ENCODE measurements at places on chromosomes 2 and 18.

GRCh38 chr2:70161069-70161534 lies 29.7 kb downstream of the C2orf42 start:
- DNase-seq, result no peak

GRCh38 chr18:51188024-51188701 lies 9.3 kb downstream of the MEX3C start:
- DNase-seq, result no peak

DNA sequence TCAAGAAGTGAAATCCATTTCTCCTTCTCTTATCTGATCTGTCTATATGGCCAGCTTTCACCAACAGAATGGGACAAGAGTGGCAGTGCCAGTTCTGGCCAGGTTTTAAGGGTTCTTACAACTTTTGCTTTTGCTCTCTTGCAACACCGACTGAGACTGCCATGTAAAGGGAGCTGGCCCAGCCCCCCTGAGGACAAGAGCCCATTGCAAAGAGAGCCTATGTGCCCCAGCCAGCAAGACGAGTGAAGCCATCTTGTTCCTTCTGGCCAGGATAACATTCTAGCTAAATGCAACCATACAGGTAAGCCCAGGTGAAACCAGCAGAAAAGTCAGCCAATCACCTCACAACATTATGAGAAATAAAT lies 101.0 kb upstream of the RND3 start:
- DNase-seq, result no peak

DNA sequence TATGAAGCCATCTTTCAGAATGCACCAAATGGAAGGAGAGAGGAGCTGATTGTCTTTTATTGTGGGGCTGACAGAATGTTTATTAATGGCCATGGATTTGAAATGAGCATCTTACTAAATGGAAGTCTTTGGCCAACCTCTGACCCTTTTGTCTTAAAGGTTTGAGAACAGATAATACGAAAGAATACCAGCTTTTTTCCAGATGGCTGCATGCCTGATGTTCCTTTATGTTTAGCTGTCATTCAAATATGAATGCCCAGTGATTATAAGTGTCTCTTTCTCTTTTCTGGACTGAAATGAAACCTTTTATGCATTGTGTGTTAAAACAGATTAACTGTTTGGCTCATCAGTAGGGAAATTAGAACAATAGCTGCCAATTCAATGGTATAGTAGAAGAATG lies 46.0 kb downstream of the PARD3B start:
- no peak for DNase-seq

DNA sequence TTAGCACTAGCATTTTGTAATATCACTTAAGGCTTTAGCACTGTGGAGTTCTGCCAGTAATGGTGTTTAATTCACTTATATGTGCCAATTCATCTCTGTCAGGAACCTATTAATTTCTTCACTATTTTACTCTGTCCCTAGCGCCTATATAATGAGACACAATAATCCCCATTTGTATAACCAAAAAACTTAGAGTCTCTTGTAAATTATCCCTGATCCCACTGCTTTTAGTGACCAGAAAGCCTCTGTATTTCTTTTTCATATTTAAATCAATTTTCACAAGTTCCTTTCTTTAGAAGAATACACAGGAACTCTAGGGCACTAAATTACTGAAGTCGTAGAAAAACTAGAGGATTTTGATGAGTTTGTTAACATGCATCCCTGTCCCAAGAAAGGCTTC lies 242.7 kb upstream of the NRP2 start:
- no peak for DNase-seq

GRCh38 chr2:101912545-101912944 lies 79.2 kb upstream of the IL1R2 start:
- no peak for DNase-seq

GRCh38 chr2:169118060-169118459 lies 48.7 kb downstream of the DHRS9 start:
- DNase-seq, result no peak

- DNase-seq, result no peak
Measured at GRCh38 chr2:142687509-142687908, 190.0 kb upstream of the KYNU start.

DNA sequence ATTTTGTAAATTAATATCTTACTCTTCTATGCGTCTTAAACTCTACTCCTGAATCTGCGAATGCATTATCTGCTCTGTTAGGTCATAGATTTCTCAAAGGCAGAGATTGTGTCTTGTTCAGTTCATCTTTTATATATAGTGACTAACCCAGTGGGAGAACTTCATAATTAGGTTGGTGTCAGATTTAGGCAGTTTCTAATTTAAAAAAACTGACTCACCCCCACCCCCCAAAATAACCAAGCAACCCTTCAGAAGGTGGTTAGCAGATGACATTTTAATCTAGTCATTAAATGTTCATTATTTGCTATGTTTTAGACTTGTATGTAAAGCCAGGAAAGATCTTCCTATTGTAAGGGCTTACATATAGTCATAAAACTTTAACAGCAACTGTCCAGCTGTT lies 10.4 kb downstream of the SERPINB12 start:
- DNase-seq, result no peak

DNA sequence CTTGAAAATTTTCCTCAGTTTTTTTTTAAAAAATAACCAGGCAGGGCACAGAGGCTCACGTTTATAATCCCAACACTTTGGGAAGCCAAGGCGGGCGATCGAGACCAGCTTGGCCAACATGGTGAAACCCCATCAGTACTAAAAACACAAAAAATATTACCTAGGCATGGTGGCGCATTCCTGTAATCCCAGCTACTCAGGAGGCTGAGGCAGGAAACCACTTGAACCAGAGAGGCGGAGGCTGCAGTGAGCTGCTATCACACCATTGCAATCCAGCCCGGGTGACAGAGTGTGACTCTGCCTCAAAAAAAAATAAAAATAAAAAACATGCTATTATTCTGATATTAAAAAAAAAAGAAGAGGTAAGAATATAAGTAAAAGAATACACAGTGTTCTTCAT lies 191.0 kb downstream of the ZEB2 start:
- DNase-seq, result no peak

GRCh38 chr2:182962641-182963040 lies 75.6 kb downstream of the NCKAP1 start:
- DNase-seq, result no peak

- no peak for DNase-seq
Measured at GRCh38 chr2:124186801-124187200, 161.7 kb downstream of the CNTNAP5 start.

GRCh38 chr18:43068781-43069180 lies 46.7 kb downstream of the RIT2 start:
- no peak for DNase-seq

- DNase-seq, result no peak
Measured at GRCh38 chr2:178374865-178375264, 76.1 kb downstream of the PRKRA start.

DNA sequence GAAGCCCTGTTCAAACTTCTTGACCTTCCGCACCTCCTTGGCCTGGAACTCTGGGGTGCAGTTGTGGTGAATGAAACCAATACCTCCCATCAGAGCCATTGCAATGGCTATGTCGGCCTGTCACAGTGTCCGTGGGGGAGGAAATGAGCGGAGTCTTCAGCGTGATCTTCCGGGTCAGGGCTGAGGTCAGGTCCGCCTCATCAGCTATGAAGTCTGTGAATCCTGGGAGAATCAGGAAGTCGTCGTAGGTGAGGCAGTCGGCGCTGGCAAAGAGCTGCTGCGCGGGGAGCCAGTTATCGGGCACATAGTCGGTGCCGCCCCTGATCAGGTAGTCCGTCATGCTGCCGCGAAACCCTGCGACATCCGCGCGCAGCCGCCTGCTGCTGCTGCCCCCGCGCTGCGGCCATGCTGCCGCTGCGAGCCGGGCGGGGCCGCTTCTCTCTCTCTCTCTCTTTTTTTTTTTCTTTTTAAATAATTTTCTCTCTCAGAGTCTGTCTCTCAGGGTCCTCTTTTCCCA lies 154.1 kb upstream of the ZSWIM2 start:
- no peak for DNase-seq

GRCh38 chr18:28728891-28729290 lies 552.0 kb upstream of the CDH2 start:
- no peak for DNase-seq

DNA sequence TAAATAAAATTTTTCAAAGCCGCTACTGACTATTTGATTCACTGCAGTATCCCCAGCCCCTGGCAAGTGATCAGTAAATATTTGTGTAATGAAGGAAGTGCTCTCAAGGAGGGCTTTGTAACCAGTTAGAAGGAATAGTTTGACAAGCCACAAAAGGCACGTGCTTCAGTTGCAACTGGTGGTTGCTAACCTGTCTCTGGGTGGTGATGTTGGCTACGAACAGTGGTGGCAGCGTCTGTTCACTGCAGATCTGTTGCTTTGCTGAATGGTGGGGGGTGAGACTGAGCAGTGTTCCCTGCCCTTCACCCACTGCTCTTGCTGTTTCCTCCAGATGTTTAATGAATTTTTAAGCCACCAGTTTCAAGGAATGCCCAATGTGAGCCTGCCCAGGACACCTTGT lies 73.9 kb upstream of the SIX2 start:
- DNase-seq, result no peak
